ENCODE measurements at places on chromosomes 13 and 19. TPM values are rescaled to one million over a fixed set of nuclear protein-coding genes. Genes with fewer than 3 reads are reported as not detected.

The SELENOV gene
- total RNA-seq: not detected

The PLEKHF1 gene
- 0.63 TPM for total RNA-seq

The KEAP1 gene
- 38.5 TPM for total RNA-seq

The SULT2B1 gene
- not detected for total RNA-seq

The LHFPL6 gene
- total RNA-seq: 17.8 TPM

The RRAS gene
- total RNA-seq: 0.94 TPM

The PLPPR3 gene
- 98.3 TPM for total RNA-seq

The PRTN3 gene
- 0.94 TPM for total RNA-seq

The SCGB2B2 gene
- 1.3 TPM for total RNA-seq

The ZNF528 gene
- total RNA-seq: 138 TPM

The VN1R2 gene
- total RNA-seq: not detected

The KL gene
- 1.9 TPM for total RNA-seq

The CGB1 gene
- total RNA-seq: not detected

The KLF1 gene
- total RNA-seq: 0.31 TPM

The SYCN gene
- total RNA-seq: not detected

The ZNF724 gene
- total RNA-seq: 23.8 TPM

The SHANK1 gene
- total RNA-seq: 49.1 TPM

The CCNA1 gene
- 6.9 TPM for total RNA-seq

The TTC9B gene
- total RNA-seq: 41.6 TPM

The TNNI3 gene
- total RNA-seq: 0.94 TPM

The IZUMO2 gene
- total RNA-seq: not detected

The TMEM238 gene
- not detected for total RNA-seq

The SHISA7 gene
- total RNA-seq: 8.5 TPM

The TEX101 gene
- not detected for total RNA-seq

The ACP5 gene
- not detected for total RNA-seq

The MRPL57 gene
- 16.6 TPM for total RNA-seq

The ZSWIM4 gene
- total RNA-seq: 17.5 TPM

The ELSPBP1 gene
- not detected for total RNA-seq

The CLDN10 gene
- 2.5 TPM for total RNA-seq

The FAM216B gene
- 0.94 TPM for total RNA-seq

The CEACAM4 gene
- total RNA-seq: not detected

The ZNF491 gene
- 18.5 TPM for total RNA-seq

The C1QTNF9B gene
- not detected for total RNA-seq

The MEIOSIN gene
- total RNA-seq: not detected

The MIPEP gene
- total RNA-seq: 15.7 TPM

The TRPM4 gene
- 6.6 TPM for total RNA-seq
